ENCODE measurements at places on chromosomes 13 and 19.

- no peak for DNase-seq
These were observed 1058.2 kb upstream of the PCDH20 start for GRCh38 chr13:62473944-62474237.

DNA sequence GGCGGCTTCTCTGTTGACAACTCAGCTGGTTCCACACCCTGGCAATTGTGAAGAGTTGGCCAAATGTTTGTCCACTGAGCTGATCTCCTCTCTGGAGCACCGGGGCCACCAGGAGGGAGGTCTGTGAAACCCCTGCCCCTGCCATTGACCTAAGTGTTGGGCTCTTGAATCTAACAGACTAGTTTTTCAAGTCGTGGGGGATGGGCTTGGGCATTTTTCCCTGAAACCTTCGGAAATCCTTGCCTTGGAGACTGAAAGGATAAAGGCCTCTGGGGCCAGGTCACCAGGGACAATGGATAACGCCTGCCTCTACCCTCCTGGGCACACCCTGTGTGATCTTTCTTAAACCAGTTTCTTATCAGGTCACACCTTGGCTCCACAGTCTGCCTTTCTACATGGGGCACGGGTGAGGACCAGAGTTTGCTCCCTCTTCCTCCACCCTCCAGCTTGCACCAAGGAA lies 881 bp downstream of the GEMIN7 start:
- no peak for DNase-seq

DNA sequence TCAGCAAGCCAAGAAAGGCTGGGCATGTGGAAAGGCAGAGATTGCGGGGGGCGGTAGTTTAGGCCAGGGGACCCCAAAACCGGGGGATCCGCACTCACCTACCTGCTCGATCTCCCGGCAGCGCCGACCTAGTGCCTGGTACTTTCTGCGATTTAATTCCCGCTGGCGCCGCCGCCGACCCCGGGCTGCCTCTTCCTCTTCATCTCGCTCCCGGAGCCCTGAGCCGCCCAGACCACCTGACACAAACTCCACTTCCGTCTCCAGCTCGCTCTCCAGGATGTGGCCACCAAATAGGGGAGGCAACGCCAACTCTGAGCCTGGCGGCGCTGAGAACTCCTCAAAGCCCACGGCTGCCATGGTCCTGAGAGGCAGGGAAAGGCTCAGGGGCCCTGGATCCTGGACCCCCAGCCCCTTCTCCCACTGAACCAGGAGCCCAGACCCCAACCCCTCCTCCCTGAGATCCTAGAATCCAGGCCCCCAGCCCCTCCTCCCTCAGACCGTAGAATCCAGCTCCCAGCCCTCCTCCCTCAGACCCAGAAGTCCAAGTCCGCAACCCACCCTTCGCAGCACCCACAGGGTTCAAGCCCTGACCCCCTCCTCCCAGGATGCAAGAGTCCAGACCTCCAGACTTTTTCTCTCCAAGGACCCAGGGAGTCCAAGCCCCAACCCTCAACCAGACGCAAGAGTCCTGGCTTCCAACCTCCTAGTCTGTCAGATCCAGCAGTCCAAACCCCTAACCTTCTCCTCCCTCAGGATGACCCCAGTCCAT lies 933 bp downstream of the TFPT start:
- DNase-seq = peak; percentile 2

DNA sequence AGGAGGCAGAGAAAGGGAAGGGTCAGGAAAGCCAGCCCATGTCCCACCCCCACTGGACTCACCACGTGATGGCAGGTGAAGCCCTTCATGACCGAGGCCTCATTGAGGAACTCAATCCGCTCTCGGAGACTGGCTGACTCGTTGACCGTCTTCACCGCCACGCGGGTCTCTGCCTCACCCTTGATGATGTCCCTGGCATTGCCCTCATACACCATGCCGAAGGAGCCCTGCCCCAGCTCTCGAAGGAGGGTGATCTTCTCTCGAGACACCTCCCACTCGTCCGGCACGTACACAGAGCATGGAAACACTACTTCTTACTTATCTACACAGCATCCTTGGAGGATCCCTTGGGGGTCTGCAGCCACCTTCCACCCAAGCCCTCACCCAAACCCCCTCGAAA lies 55.7 kb downstream of the ZNF557 start:
- DNase-seq = no peak

DNA sequence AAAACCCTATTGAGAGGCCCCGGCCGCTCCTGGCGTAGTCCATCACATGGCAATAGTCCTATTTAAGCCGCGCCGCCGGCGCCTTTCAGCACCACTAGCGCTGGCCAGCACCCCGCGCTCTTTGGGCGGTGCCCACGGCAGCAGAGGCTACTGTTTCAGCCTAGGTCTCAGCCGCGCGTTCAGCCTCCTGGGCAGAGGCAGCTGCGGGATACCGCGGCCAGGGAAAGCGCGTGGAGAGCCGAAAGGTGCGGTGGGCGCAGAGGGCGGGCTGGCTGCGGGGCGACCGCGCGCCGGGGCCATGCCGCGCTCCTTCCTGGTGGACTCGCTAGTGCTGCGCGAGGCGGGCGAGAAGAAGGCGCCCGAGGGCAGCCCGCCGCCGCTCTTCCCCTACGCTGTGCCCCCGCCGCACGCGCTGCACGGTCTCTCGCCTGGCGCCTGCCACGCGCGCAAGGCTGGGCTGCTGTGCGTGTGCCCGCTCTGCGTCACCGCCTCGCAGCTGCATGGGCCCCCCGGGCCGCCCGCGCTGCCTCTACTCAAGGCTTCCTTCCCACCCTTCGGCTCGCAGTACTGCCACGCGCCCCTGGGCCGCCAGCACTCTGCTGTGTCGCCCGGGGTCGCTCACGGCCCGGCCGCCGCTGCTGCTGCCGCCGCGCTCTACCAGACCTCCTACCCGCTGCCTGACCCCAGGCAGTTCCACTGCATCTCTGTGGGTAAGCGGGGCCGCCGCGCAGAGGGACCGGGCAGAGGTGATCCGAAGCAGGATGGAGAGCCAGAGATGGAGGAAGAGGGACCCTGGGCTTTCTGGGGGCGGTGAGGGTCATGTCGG lies at the start of gene GSX1:
Gene GSX1 (plus strand): TSS at position 91 of the 826 bp plus-strand sequence. CDS start 208 bp downstream, at position 299.
- no peak for DNase-seq

Data from DMS153 (cell line).